ENCODE measurements at places on chromosomes 2 and 18.
A peak's percentile ranks its signal among the peaks of the same experiment; 100 is the strongest.

- no peak for DNase-seq
These were observed 78.0 kb downstream of the MARCHF4 start for GRCh38 chr2:216294305-216294704.

GRCh38 chr2:60476206-60476954 lies 77.1 kb downstream of the BCL11A start:
- no peak for DNase-seq

DNA sequence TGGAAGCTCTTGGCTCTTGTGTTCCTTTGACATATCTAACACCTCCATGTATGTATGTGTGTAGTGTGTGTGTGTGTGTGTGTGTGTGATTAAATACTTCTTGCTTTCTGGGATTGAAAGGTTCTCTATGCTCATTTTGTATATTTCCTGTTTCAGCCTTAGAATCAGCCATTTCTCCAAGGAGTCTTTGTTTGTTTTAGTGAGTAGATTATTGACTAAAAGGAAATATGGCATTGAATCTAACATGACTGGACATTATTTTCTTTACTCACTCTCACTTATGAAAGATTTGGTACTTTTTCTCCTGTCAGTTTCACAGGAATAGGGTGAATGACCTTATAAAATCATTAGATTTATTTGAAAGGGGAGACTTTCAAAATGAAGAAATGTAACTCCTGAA lies 413.8 kb upstream of the SLC14A2 start:
- no peak for DNase-seq

- DNase-seq = no peak
These were observed 419.0 kb downstream of the NBAS start for GRCh38 chr2:15142069-15142689.

GRCh38 chr2:135974036-135974435 lies 11.4 kb downstream of the DARS1 start:
- DNase-seq = no peak

DNA sequence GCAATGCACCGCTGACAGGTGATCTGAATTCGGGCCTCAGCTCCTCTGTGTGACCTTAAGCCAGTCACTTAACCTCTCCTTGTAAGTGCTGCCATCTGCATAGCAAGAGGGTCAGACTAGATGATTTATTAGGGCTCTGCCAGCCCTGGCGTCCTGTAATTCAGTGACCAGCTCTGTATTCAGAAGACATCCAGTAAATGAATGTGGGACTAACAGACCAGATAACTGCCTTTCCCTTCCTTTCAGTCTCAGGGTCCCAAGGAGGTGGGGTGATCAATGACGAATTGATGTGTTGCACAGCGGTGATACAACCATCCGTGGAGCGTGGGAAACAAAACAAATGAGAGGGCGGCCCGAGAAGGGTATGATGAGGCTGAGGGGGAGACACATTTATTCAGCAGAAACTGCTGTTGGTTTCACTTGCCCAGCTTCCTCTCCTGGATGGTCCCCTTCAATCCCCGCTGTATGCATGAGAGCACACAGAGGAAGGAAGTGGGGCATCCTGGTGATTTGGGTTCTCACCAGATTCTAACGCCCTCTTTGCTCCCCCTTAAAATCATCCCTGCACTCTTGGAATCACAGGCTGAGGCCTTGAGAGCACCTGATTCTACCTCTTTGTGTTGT lies 92.8 kb downstream of the VIT start:
- DNase-seq = no peak

DNA sequence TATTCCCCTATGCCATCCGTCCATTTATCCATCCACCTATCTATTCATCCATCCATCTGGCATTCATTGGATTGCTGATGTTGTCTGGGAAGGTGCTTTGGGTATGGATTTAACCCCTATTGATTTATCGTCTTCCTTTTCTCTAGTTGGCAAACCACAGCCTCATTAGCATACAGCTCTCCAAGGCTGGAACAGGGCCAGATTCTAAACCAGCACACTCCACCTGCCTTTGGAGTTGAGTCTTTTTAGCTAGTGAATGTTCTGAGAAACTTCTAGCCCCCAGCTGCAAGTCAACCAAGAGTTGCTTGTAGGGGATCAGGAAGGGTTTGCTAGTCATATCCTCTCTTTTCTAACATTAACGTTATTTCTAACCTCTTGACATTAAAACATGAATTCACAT lies 90.7 kb downstream of the NRP2 start:
- DNase-seq = no peak

- DNase-seq = no peak
These were observed 451.5 kb downstream of the EPHA4 start for GRCh38 chr2:221120643-221121042.

DNA sequence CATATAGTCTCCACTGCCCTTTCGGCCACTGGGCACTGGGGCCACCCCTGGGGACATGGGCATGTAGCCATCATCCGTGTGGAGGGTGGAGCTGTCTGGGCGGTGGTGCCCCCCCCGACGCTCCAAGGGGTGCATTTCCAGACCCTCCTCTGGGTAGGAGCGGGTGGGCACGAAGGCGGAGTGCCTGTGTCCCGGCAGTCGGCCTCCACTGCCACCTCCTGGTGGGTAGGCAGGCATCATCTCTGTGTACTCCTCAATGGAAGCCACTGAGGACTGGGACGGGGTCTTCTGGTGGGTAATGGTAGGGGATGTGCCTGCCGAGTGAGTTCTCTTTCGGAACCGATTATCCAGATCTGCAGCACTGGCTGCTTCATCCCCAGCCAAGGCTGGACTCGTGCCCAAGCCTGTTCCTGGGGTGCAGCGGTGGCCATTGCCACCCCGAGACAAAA lies 2.8 kb downstream of the IRS1 start:
- no peak for DNase-seq

DNA sequence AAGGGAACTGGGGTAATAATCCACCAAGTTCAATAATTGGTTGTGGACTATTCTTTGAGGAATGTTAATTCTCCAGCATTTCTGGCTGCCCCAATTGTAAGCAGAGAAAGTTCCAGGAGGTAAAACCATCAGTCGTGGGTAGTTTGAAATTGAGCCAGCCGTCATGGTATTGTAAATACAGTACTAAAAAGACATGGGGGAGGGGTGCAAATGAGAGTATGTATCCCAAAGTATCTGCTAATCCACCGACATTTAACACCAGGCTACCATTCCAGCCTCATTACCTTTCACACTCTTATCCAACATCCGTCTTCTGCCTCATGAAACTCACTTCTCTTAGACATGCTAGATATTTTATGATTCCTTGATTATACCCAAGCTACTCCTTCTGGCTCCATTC lies 507.9 kb downstream of the ERBB4 start:
- peak; percentile 30 for DNase-seq

GRCh38 chr2:170152421-170152820 lies 25.5 kb upstream of the MYO3B start:
- no peak for DNase-seq

GRCh38 chr18:49588971-49589370 lies 27.1 kb downstream of the LIPG start:
- DNase-seq = no peak

DNA sequence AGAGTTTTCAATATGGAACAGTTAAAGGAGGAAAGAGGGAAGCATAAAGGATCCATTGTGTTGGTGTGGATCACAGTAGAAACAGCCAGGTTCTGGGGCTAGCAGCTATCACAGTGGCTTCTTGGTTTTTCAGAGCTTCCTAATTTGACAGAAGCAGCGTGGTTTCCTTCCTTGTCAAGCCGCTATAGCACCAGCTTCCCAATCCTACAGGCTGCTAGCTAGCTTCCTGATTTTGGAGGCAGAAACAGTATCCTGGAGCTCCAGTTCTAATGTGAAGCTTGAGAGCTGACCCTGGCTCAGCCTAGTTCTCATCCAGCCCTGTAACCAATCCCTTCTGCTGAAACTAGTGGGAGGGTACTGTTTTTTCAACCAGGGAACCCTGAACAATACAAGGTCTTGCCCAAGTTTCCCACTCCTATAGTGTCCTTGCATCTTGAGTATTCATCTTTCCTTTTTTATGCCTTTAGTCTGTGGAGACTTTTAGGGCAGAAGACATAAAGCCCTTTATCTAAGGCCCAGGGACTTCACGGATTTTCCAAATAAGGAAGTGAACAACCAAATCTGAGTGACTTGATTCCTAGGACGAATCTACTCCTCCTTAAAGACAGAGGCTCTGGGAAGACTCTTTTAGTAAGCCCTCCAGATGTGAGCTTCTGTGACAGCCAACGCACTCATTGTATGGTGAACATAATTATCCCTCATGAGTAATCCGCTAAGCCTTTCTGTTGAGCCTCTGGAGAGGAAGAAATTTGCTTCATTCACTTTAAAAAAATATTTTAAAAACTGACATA lies 33.8 kb downstream of the CCDC93 start:
- peak; percentile 89 for DNase-seq

DNA sequence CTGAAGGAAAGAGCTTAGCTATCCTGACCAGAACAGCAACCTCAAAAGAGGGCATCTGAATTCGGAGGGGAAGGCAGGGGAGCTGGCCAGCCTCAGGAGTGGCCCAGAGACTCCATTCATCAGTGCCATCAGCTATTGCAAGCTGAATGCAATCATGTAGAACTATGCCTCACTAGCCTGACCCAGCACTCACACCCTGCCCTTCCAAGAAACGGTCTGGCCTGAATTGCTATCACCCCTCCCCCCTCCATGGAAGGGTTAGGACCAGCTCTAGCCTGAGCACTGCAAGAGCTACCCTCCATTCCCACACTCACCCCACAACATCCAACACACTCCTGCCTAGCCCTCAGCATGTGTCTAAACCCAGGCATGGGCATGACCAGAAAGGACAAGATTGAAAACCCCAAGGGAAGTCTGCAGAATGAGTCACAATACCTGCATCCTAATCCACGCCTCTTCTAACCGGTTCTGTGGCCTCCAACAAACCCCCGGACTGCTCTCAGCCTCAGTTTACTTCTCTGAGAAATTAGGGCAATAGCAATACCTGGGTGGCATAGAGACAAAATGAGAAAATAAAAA lies 120.3 kb downstream of the BCL11A start:
- DNase-seq = no peak

GRCh38 chr2:176669398-176670174 lies 400.3 kb downstream of the MTX2 start:
- no peak for DNase-seq

GRCh38 chr2:226198956-226199355 lies 600.7 kb downstream of the IRS1 start:
- no peak for DNase-seq

DNA sequence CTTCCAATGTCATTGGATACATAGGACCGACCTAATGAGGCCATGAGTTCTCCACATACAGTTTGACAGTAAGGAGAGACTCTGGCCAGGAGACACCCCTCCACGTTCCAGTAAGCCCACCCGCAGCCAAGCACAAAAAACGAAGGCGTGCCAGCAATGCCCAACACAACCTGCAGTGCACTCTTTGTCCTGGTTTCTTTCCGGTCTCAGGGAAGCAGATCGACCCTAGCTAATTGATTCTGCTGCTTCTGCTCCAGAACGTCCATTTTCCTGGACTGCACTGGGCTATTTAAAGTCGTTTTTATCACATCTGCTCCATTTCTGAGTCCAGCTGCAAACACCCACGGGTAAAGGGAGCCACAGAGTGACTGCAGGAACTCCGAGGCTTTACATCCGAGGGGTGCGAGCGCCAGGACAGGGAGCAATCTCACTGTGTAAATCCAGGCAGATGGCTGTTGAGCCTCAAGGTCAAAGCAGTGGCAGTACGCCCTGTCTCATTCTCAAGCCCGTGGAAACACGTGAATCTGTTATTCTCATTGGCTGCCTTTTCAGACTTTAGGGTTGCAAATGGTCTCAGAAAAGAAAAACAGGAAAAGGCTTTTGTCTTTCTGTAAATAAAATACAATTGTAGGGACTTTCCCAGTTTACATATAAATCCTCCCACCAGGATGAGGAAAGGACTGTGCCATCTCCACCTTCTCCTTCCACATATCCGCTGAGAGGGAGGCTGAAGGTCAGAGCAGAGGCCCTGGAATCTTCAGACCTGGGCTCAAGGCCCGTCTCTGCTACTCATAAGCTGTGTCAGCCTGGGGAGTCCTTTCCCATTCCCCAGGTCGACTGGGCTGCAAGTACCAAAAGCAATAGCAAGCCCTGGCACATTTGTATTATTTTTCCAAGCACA lies 40.7 kb downstream of the TMEM163 start:
- no peak for DNase-seq

DNA sequence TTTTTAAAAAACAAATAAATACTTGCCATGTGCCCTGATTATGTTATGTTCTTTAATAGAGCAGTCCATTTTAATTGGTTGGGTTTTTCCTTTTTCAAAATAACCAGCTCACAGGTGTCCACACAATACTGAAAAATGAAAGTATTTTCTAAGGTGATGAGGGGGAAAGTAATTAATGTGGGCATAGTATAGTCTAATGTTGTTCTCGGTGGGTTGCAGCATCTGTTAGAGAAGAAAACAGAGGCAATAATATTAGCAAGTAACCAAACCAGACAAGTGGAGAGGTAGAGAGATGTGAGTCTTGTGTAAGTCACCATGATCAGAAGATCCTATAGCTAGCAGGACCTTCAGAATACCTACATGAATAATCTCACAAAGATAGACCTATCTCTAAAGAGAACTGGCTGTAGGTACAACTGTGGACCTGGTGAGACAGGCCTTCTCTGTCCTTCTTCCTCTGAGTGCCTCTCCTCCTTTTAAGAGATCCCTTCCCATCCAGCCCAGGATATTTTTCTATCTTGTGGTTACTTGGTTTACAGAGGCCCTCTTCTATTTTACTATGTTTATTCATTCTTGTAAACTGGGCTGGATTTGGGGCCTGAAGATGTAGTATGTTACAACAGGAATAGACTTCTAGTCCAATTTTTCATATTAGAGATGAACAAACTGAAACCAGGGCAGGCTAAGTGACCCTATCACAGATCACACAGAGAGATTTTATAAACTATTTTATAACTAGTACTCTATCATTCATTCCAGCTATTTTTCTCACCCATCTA lies 67.1 kb upstream of the MSTN start:
- no peak for DNase-seq

DNA sequence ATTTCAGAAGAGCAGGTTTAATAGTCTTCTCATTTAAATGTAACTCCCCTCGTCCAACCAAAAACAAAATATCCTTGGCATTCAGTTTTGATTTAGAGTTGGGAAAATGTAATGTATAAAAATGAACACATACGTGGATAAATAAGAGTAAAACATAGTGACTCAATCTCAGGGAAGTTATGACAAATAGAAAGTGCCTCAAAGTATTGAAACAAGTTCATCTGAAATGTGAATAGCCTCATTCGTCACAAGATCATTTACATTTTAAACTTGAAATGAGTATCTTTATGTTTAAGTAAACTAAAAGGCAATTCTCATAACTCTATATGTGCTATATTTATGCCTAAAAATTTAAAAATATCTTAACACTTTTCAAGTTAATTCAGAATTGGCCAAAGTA lies 122.2 kb upstream of the SMAD7 start:
- DNase-seq = no peak

DNA sequence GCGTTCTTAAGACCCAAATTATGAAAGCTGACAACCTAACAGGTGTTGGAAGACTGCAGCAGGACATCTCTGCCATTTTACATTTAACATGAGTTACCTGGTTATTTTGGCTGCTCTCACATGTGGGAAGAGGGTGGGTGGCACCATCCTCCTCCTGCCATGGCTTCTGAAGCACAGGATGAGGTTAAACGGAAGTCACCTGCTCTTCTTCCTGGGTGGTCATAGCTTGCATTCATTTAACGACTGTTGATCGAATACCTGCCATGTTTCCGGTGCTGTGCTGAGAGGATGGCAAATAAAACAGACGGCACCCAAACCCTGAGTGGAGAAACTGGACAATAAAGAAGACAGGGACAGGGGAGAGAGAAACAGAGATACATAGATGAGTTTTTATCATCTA lies 118.0 kb downstream of the RHBDD1 start:
- no peak for DNase-seq

GRCh38 chr18:55706898-55707297 lies 118.9 kb upstream of the TCF4 start:
- peak; percentile 96 for DNase-seq

GRCh38 chr2:71759060-71759459 lies 305.7 kb downstream of the DYSF start:
- DNase-seq = peak; percentile 76
